ENCODE measurements at places on chromosomes 12 and 14. TPM values are rescaled to one million over a fixed set of nuclear protein-coding genes. Genes with fewer than 3 reads are reported as not detected.

Gene ITGA5
- total RNA-seq = 35.2 TPM

- H3K27ac ChIP-seq = no peak overlapping the region
- no peaks in the 10 kb centered on the region for H3K36me3 ChIP-seq
Measured at GRCh38 chr12:24078318-24078765, 128.9 kb upstream of the SOX5 start.

Gene TAC3
- total RNA-seq = 0.34 TPM

DNA sequence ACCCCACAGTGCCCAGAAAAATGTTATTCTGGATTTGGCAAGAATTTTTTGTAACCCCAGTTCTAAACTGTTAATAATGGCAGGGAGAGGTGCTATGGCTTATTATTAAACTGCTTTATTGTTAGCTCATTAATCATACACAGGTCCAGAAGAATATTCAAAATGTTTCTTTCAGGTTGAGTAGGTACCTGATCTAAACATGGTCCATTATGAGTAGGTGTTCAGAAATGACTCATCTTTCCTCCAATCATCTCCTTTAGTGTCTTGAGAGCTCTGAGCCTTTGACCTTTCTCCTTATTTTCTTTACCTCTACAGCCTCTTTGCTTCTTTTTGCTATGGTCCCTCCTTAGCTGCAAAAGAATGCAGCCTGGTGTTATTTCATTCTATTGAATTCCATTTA lies 211.0 kb upstream of the GARIN6 start:
- no peaks in the 10 kb centered on the region for H3K4me1 ChIP-seq
- H3K27ac ChIP-seq = no peak overlapping the region
- H3K27me3 ChIP-seq = no peaks in the 10 kb centered on the region
- no peaks in the 10 kb centered on the region for H3K36me3 ChIP-seq

DNA sequence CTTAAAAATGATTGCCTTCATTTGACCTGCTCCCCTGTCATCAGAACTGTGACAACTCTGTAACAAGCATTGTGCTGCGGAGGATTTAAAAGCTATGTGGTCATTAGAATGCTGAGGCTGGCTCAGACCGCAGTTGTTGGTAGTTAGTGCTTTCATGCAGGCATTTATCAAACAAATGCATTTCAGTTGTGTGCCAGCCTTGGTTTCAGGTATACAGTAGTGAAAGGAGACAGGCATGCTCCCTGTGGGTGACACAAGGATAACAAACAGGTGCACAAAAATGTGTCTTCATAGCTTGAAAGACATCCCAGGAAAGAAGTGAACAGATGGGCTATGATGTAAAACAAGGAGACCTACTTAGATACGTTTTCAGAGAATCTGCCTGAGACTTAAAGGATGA lies 60.6 kb downstream of the MARK3 start:
- H3K36me3 ChIP-seq = peaks cover 12% of the 10 kb centered on the region
- H3K4me1 ChIP-seq = peaks cover 33% of the 10 kb centered on the region
- no peak overlapping the region for H3K4me3 ChIP-seq
- H3K27ac ChIP-seq = no peak overlapping the region
- H3K27me3 ChIP-seq = no peaks in the 10 kb centered on the region

Gene CDCA3
- total RNA-seq = 83.8 TPM

DNA sequence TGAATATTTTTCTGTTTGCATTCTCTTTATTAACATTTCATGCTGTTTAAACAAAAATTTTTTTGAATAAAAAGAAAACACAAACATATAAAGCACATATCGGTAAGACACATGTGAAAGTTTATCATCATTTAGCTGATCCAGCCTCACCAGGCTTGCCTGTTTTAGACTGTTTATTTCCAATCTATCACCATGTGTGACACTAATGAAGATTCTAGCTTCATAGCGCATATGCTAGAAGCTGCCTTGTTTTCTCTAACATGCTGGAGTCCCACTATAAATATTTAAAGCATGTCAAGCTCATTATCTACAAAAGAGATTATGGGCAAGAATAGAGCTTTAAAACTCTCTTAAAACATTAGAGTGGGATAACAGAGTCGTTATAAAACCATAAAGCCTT lies 25.4 kb upstream of the ADAMTS20 start:
- H3K27ac ChIP-seq = no peak overlapping the region
- no peaks in the 10 kb centered on the region for H3K4me1 ChIP-seq
- peaks cover 7% of the 10 kb centered on the region for H3K27me3 ChIP-seq
- no peaks in the 10 kb centered on the region for H3K36me3 ChIP-seq
- DNase-seq = no peak
- H3K4me3 ChIP-seq = no peak overlapping the region

DNA sequence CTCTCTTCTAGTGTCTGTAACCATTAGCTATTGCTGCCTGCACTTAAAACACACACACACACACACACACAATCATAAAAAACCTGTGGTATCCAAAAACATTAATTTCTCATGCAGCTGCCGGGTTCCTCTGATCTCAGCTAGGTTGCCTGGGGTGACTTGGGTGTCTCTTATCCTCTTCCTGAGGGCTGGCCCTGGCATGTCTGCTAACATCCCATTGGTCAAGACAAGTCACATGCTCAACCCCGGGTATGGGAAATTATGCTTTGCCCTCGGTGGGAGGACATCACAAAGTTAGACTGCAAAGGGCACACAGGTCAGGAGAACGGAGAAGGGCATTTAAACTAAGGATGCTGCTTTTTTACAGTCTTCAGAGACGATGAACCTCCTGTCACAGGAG lies 55.7 kb downstream of the TRPV4 start:
- H3K36me3 ChIP-seq = no peaks in the 10 kb centered on the region
- no peaks in the 10 kb centered on the region for H3K27me3 ChIP-seq
- no peak overlapping the region for H3K27ac ChIP-seq
- DNase-seq = peak; percentile 71
- H3K4me3 ChIP-seq = peak overlapping the region; percentile 50

Measured in activated CD8-positive, alpha-beta T cell treated with anti-CD3 and anti-CD28 coated beads for 36 hours (primary cell).